ENCODE measurements at places on chromosomes 6 and 20. TPM values are rescaled to one million over a fixed set of nuclear protein-coding genes. Genes with fewer than 3 reads are reported as not detected.
A peak's percentile ranks its signal among the peaks of the same experiment; 100 is the strongest.

DNA sequence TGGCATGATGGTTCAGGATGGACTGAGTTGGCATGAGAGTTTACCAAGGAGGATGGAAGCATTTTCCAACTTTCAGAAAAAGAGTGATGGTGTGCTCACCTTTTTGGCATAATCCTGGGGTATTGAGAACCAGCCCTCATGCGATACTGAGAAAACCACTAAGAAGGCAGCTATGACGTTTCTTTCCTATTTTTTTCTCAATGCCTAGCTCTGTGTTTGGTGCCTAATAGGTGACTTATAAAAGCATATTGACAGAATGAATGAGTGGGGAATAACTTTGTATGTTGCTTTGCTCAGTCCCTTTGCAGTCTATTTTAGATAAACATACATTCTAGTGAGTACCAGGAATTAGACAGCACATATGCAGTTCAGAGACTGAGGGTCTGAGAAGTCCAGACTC, 816.3 kb downstream of the DHX35 start:
- no peak overlapping the region for H3K27ac ChIP-seq
- H3K36me3 ChIP-seq = no peaks in the 10 kb centered on the region
- no peak for DNase-seq
- H3K27me3 ChIP-seq = no peaks in the 10 kb centered on the region
- no peak overlapping the region for H3K4me3 ChIP-seq
- H3K4me1 ChIP-seq = no peaks in the 10 kb centered on the region

DNA sequence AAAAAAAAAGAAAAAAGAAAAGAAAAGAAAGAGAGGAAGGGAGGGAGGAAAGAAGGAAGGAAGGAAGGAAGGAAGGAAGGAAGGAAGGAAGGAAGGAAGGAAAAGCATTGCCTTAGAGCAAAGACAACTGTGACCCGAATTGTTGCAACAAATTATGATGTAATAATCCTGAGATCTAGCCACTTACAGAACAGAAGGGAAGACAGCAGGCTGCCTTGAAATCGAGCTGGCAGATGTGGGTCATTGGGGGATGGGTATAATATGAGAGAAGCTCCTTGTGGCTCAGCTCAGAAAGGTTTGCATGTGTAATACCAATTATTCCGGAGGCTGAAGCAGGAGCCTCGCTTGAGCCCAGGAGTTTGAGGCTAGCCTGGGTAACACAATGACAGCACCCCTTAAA, 208.1 kb upstream of the PROKR2 start:
- peaks cover 2% of the 10 kb centered on the region for H3K27me3 ChIP-seq
- H3K4me1 ChIP-seq = peaks cover 9% of the 10 kb centered on the region
- H3K4me3 ChIP-seq = no peak overlapping the region
- no peak for DNase-seq

GRCh38 chr20:25016471-25016870, 23.9 kb upstream of the APMAP start:
- no peak overlapping the region for H3K4me3 ChIP-seq
- no peaks in the 10 kb centered on the region for H3K27me3 ChIP-seq
- DNase-seq = no peak
- H3K27ac ChIP-seq = no peak overlapping the region
- no peaks in the 10 kb centered on the region for H3K36me3 ChIP-seq

DNA sequence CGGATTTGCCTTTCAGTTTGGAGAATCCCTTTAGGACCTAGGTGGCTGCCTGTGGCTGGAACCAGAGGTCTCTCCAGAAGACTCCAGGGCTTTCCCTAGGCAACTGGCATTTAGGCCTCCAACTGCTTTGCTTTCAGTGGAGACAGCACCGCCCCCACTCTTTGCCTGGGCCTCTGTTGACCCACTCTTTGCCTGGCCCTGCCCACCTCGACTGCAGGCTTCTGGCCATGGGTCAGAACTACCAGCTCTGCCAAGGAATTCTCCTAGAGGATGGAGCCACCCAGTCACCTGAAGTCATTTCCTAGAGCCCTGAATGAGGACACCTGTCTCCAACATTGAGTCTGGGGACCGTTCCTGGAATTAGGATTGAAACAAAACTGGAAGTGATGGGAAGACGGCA, 439.0 kb upstream of the CDH4 start:
- DNase-seq = no peak
- no peak overlapping the region for H3K27ac ChIP-seq
- no peak overlapping the region for H3K4me3 ChIP-seq
- H3K4me1 ChIP-seq = no peaks in the 10 kb centered on the region
- no peaks in the 10 kb centered on the region for H3K36me3 ChIP-seq

DNA sequence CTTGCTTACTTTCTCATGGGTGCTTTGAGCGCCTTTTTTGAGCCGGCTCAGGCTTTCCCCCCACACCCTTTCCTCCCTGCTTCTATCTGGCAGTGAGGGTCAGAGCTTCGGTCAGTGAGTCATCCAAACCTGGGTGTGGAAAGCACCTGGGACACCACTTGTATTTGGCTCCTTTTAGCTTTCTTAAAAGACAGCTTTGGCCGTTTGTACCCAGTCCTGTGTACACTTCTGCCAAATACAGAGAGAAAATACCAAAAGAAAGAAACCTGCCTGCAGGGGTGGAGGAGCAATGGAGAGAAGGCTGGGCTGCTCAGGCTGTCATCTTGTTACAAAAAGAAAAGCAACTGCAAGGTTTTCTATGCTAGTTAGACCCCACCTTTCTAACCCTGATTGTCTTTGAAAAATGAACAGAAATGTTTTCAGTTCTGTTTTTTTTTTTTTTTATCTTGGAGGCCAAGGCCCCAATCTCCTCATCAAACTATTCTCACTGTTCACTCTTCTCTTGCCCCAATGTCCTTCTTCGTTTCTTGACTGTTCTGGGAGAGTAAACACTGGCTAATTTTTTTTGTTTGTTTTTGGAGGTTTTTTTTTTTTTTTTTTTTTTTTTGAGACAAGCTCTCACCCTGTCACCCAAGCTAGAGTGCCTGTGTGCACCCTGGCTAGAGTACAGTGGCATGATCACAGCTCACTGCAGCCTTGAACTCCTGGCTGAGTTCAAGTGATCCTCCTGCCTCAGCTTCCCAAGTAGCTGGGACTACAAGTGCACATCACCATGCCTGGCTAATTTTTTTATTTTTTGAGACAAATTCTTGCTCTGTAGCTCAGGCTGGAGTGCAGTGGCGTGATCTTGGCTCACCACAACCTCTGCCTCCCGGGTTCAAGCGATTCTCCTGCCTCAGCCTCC, 76.4 kb downstream of the SSR1 start:
- H3K27me3 ChIP-seq = no peaks in the 10 kb centered on the region
- H3K27ac ChIP-seq = no peak overlapping the region
- no peak overlapping the region for H3K4me3 ChIP-seq
- no peak for DNase-seq
- H3K4me1 ChIP-seq = peaks cover 18% of the 10 kb centered on the region

GRCh38 chr20:40218971-40219370, 470.1 kb downstream of the MAFB start:
- no peaks in the 10 kb centered on the region for H3K36me3 ChIP-seq
- no peak for DNase-seq
- H3K27me3 ChIP-seq = no peaks in the 10 kb centered on the region
- no peak overlapping the region for H3K4me3 ChIP-seq

DNA sequence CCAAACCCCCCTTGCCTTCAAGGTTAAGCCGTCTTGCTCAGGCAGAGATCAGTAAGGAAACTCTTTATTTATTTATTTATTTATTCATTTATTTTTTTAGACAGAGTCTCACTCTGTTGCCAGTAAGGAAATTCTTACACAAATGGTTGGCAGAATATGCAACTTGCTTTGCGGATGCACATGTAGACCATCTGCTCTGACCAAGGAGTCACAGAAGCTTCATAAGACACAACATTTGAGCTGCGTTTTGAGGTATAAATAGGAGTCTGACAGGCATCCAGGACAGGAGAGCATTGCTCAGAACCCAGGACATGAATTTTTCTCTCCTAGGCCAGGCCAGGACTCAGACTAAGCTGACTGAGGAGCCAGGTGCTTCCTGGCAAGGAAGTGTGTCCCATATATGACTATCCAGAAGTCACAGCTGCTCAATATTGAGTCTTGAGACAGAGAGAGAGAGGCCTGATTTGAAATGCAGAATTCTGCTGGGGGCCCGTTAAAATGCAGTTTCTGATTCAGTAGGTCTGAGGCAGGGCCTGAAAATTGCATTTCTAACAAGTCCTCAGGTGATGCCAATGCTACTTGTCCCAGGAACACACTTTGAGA, 43.9 kb downstream of the HLA-A start:
- H3K27me3 ChIP-seq = peaks cover 34% of the 10 kb centered on the region
- no peak for DNase-seq
- H3K36me3 ChIP-seq = no peaks in the 10 kb centered on the region
- H3K4me1 ChIP-seq = no peaks in the 10 kb centered on the region
- H3K27ac ChIP-seq = no peak overlapping the region

DNA sequence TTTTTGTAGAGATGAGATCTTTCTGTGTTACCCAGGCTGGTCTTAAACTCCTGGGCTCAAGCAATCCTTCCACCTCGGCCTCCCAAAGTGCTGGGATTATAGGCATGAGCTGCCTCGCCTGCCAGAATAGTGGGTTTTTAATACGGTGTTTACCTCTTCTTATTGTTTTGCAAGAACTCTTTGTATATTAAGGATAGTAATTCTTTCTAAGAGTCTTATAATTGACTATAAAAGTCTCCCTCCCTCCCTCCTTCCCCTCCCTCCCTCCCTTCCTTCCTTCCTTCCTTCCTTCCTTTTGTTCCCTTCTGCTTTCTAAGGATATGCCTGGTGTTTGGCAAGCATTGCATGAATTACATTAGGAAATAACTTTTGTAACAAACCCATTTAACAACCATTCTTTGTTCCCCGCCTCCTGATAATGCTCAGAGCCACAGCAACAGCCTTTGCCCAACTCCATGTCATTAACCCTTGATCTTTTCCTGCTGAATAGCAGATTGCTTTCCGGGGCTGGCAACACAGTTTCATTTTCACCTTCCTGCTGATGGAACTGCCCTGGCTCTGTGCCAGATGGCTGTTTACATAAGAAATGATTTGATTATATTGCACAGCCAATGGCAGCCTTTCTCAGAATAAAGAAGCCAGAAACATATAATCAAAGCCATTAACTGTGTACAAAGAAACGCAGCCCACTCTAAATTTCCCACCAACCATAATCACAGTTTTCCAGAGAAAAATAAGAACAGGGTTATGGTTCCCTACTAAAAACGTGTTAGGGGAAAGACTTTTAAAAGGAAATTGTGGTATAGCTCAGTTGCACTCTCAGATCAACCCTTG, 143.7 kb upstream of the PTPN1 start:
- no peaks in the 10 kb centered on the region for H3K36me3 ChIP-seq
- peak overlapping the region; percentile 21 for H3K27ac ChIP-seq
- peaks cover 17% of the 10 kb centered on the region for H3K27me3 ChIP-seq
- H3K4me3 ChIP-seq = peak overlapping the region; percentile 2

GRCh38 chr6:169173532-169174268, 79.9 kb downstream of the THBS2 start:
- no peak overlapping the region for H3K4me3 ChIP-seq
- peaks cover 2% of the 10 kb centered on the region for H3K27me3 ChIP-seq
- no peaks in the 10 kb centered on the region for H3K36me3 ChIP-seq
- DNase-seq = no peak

- H3K27ac ChIP-seq = no peak overlapping the region
- H3K4me3 ChIP-seq = no peak overlapping the region
- H3K36me3 ChIP-seq = no peaks in the 10 kb centered on the region
- DNase-seq = no peak
Measured at GRCh38 chr6:146381486-146381885, 162.1 kb upstream of the RAB32 start.

DNA sequence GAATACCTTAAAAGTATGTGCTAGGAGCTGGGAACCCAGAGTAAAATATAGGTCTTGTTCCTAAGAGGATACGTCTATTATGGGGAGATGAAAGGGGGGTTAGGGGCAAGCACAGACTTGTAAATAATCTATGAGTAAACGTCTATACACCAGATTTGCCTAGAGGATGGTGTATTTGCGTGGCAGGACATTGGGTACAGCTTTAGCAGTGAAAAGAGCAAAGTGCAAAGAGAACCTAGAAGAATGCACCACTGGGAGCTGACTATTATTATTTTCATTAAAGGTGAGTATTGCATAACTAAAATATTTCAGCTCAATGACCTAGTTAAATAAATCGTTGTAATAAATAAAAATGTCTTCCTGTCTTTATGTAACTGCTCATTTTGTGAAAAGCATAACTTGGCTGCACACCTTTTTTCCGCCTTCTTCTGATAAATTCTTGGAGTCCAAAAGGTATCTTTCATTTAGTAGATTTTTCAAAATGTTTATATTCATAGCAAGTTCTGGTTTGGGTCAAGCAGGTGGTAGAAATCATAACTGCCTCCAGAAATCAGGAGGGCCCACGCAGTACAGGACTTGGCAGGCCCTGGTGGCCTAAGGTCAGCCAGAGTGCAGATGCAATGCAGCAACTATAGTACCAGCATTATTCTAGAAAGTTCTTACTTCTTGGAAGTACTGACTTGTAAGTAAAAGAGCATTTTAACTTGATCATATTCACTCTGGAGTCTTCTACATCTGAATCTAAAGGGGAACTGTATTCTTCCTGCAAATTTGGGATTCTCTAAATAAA, 357.2 kb downstream of the PLCB1 start:
- H3K36me3 ChIP-seq = no peaks in the 10 kb centered on the region
- H3K4me1 ChIP-seq = no peaks in the 10 kb centered on the region
- H3K4me3 ChIP-seq = no peak overlapping the region
- no peak for DNase-seq

DNA sequence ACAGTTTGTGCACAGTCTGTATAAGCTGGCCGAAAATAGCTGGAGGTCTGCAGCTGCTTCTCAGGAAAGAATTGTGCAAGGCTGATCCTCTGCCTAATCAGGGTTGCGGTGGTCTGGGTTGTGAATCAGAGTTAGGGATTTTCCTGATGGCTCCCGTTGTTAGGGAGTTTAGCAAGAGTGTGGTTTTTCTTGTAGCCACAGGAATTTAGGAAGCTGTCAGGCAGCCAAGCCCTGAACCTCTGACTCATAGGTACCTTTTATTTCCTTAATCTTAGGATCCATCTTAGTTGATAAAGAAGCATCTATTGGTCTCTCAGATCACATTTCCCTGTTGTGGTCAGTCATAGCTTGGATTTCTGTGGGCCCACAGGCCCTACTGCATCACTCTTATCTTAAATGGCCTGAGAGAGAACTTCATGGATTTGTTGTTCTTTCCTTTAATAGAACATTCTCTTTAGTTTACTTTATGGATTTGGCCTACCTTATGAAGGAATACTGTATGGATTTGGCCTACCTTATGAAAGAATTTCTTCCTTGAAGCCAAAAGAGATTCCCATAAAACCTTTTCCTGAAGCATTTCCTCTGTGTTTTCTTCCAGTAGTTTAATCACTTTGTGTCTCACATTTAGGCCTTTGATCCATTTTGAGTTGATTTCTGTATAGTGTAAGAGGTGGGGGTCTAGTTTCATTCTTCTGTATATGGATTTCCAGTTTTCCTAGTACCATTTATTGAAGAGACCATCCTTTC, 10.3 kb downstream of the KIF25 start:
- H3K4me3 ChIP-seq = no peak overlapping the region
- H3K36me3 ChIP-seq = peaks cover 3% of the 10 kb centered on the region
- H3K27me3 ChIP-seq = peaks cover 1% of the 10 kb centered on the region
- H3K27ac ChIP-seq = no peak overlapping the region

- DNase-seq = no peak
- peaks cover 64% of the 10 kb centered on the region for H3K27me3 ChIP-seq
- H3K4me3 ChIP-seq = peak overlapping the region; percentile 17
- H3K4me1 ChIP-seq = peaks cover 15% of the 10 kb centered on the region
- H3K36me3 ChIP-seq = no peaks in the 10 kb centered on the region
Measured at GRCh38 chr6:151240791-151241642, 1.2 kb downstream of the AKAP12 start.

GRCh38 chr6:33604941-33605854, 15.9 kb upstream of the ITPR3 start:
- H3K4me3 ChIP-seq = no peak overlapping the region
- no peak for DNase-seq
- H3K36me3 ChIP-seq = peaks cover 3% of the 10 kb centered on the region
- H3K27ac ChIP-seq = no peak overlapping the region
- peaks cover 21% of the 10 kb centered on the region for H3K27me3 ChIP-seq

Gene OLIG3
- 0.45 TPM for total RNA-seq

Gene HSPA12B
- total RNA-seq = not detected

Gene NEURL2
- 1.6 TPM for total RNA-seq
